ENCODE measurements at places on chromosomes 11 and 22. TPM values are rescaled to one million over a fixed set of nuclear protein-coding genes. Genes with fewer than 3 reads are reported as not detected.

BTG4 gene
- total RNA-seq, result not detected

PNPLA3 gene
- 14.1 TPM for total RNA-seq

ESAM gene
- not detected for total RNA-seq

GGTLC2 gene
- not detected for total RNA-seq

DNA sequence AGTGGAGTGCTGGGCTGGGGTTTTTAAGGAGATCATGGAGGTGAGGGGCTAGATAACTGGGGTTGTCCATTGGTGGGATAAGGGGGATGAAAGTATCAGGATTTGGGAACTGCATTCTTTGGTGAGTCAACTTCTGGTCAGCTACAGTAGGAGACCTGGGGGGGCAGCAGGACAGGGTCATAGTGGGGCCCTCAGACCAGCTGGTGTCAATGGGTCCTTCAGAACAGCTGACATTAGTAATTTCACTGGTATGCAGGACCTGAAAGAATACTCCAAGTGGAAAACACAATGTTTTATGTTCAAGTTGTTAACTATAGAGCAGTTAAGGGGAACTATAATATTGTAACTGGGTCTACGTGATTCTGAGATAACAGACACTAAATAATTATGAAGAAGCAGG is 2.8 kb upstream of the TTC12 start:
- peaks cover 19% of the 10 kb centered on the region for H3K4me1 ChIP-seq
- DNase-seq, result peak; percentile 42
- H3K27ac ChIP-seq, result no peak overlapping the region

GRCh38 chr11:119469506-119469905 is 46.5 kb upstream of the THY1 start:
- H3K4me1 ChIP-seq, result peaks cover 14% of the 10 kb centered on the region
- H3K27me3 ChIP-seq, result no peaks in the 10 kb centered on the region
- H3K4me3 ChIP-seq, result no peak overlapping the region
- DNase-seq, result peak; percentile 15

GRCh38 chr11:113168354-113169342 is 145.7 kb upstream of the TTC12 start:
- no peak overlapping the region for H3K27ac ChIP-seq
- no peak for DNase-seq
- H3K36me3 ChIP-seq, result no peaks in the 10 kb centered on the region
- H3K4me3 ChIP-seq, result no peak overlapping the region

- no peaks in the 10 kb centered on the region for H3K27me3 ChIP-seq
- no peaks in the 10 kb centered on the region for H3K4me1 ChIP-seq
- H3K36me3 ChIP-seq, result no peaks in the 10 kb centered on the region
- H3K27ac ChIP-seq, result no peak overlapping the region
- no peak overlapping the region for H3K4me3 ChIP-seq
Observed at GRCh38 chr11:117716521-117717440, 80.2 kb downstream of the DSCAML1 start.

DNA sequence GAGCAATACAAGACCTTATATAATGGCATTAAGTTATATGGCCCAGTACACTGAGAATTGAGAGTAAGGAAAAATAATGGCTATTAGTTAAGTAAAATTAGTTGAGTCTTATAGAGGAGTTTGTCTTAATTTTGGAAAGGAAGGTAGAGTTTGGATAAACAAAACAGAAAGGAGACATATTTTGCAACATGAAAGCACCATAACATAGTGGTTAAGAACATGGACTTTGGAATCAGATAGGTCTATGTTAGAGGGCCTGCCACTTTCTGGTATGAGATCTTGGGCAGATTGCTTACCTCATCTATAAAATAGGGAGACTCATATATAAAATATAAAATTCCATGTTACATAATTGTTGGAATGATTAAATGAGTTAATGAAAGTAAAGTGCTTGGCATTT is 68.9 kb downstream of the CSTPP1 start:
- H3K27me3 ChIP-seq, result no peaks in the 10 kb centered on the region
- H3K4me3 ChIP-seq, result no peak overlapping the region
- DNase-seq, result no peak
- peaks cover 15% of the 10 kb centered on the region for H3K4me1 ChIP-seq

GRCh38 chr22:48576333-48577013 is 1251.2 kb downstream of the BRD1 start:
- DNase-seq, result peak; percentile 36
- H3K4me3 ChIP-seq, result peak overlapping the region; percentile 42
- H3K4me1 ChIP-seq, result peaks cover 57% of the 10 kb centered on the region
- no peaks in the 10 kb centered on the region for H3K27me3 ChIP-seq

GRCh38 chr11:33263549-33263948 is 6.4 kb downstream of the HIPK3 start:
- no peak for DNase-seq
- H3K27ac ChIP-seq, result no peak overlapping the region
- H3K4me3 ChIP-seq, result no peak overlapping the region
- H3K36me3 ChIP-seq, result no peaks in the 10 kb centered on the region
- peaks cover 14% of the 10 kb centered on the region for H3K4me1 ChIP-seq

DNA sequence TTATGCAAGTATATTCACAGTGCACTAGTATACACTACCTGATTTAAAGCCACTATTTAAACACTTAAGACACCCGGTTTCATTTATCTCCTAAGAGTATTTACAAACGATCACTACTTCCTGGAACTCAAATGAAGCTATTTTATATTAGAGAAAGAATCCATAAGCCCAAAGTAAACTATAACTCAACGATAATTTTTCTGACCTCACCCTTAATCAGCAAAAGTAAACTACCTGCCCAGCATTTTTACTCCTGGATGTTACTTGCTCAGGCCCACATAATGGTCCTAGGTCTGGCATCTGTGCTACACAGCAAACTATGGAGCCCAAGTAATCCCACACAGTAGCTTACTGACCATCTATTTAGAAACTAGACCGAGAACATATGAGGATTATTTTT is 33.4 kb downstream of the TSG101 start:
- no peak overlapping the region for H3K27ac ChIP-seq
- H3K4me1 ChIP-seq, result no peaks in the 10 kb centered on the region
- H3K27me3 ChIP-seq, result no peaks in the 10 kb centered on the region
- no peak overlapping the region for H3K4me3 ChIP-seq
- no peaks in the 10 kb centered on the region for H3K36me3 ChIP-seq

- H3K27ac ChIP-seq, result no peak overlapping the region
- peaks cover 91% of the 10 kb centered on the region for H3K36me3 ChIP-seq
- H3K4me1 ChIP-seq, result no peaks in the 10 kb centered on the region
- no peak overlapping the region for H3K4me3 ChIP-seq
Observed at GRCh38 chr11:75403983-75404658, 4.8 kb downstream of the RPS3 start.
